ENCODE measurements at places on chromosomes 5 and 9.
A peak's percentile ranks its signal among the peaks of the same experiment; 100 is the strongest.

DNA sequence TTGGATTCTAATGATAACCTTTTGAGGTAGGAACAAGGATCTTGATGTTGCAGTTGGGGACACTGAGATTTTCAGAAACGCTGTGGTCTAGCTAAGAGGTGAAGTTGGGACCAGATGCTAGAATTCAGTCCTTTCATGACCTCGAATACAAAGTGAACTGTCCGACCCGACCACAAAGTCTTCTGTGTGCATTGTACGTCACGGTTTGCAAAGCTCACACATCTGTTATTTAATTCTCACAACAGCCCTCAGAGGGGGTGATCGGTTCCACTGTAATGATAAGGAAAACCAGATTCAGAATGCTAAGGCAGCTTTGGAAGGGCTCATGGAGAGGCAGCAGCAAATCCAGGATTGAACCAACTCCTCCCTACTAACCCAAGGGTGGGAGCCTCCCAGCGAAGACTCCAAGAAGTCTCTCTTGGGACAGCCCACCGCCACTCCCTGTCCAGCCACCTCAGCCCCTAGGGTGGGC lies 16.6 kb upstream of the KIF12 start:
- H3K4me3 ChIP-seq, result no peak overlapping the region
- no peaks in the 10 kb centered on the region for H3K36me3 ChIP-seq
- H3K27ac ChIP-seq, result no peak overlapping the region
- no peak for DNase-seq
- peaks cover 34% of the 10 kb centered on the region for H3K27me3 ChIP-seq
- H3K4me1 ChIP-seq, result no peaks in the 10 kb centered on the region

DNA sequence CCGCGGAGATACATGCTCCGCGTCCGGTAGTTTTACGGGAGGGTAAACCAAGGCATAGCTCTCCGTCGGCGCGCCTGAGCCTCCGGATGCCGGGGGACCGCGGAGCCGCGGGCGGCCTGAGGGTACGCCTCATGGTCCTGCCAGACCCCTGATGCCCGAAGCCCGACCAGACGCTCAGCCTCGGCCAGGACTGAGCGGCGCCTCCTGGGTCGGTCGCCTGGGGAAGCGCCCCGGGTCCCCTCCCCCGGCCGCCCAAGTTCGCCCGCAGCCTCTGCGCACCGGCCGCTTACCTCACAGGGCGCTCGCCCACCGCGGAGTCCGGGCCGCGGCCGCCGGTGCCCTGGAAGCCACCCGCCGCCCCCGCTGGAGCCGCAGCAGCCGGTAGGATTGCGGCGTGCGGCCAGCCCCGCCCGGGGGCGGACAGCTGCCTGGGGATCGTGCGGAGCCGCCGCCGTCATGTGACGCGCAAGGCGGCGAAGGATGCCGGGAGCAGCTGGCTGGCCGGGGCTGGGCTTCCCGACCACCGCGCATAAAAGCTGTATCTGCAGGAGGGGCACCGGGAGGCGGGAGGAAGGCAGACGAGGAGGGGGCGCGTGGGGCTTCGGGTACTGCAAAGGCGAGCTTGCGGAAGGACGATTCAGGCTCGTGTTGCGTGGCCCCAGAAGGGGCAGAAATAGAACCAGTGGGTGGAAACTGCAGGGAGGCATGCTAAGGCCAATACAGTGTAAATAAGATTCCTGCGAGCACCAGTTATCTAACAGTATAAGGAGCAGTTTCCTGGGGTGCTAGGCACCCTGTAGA lies at the start of gene FBXO10:
Gene FBXO10, minus strand, starts transcription at position 460 of the 801 bp plus-strand sequence. CDS start 34,612 bp downstream, outside the sequence.
- no peaks in the 10 kb centered on the region for H3K36me3 ChIP-seq
- H3K4me1 ChIP-seq, result peaks cover 21% of the 10 kb centered on the region
- peak; percentile 78 for DNase-seq
- H3K27me3 ChIP-seq, result no peaks in the 10 kb centered on the region

GRCh38 chr9:130017076-130017475 lies 25.9 kb downstream of the FNBP1 start:
- peaks cover 3% of the 10 kb centered on the region for H3K4me1 ChIP-seq
- H3K27me3 ChIP-seq, result no peaks in the 10 kb centered on the region
- H3K4me3 ChIP-seq, result no peak overlapping the region
- no peak overlapping the region for H3K27ac ChIP-seq
- peaks cover 2% of the 10 kb centered on the region for H3K36me3 ChIP-seq
- DNase-seq, result no peak

DNA sequence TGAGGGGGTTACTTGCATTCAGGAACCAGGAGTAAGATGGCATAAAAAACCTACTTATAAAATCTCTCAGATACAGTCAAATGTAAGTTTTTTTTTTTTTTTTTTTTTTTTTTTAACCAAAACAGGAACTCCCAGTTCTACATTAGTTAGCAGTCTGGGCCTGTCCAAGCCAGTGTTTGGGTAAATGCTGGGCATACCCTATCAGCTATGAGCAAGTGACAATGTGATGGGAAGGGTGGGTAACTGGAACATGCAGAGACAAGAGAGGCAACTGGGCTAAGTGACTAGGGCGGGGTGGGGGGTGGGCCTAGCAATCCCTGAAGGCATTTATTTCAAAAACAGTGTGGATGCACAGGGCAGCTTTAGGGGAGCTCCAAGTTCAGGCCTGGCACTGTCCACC lies 2.3 kb downstream of the NMRK1 start:
- peaks cover 16% of the 10 kb centered on the region for H3K4me1 ChIP-seq
- no peak overlapping the region for H3K4me3 ChIP-seq
- DNase-seq, result no peak
- H3K36me3 ChIP-seq, result no peaks in the 10 kb centered on the region

DNA sequence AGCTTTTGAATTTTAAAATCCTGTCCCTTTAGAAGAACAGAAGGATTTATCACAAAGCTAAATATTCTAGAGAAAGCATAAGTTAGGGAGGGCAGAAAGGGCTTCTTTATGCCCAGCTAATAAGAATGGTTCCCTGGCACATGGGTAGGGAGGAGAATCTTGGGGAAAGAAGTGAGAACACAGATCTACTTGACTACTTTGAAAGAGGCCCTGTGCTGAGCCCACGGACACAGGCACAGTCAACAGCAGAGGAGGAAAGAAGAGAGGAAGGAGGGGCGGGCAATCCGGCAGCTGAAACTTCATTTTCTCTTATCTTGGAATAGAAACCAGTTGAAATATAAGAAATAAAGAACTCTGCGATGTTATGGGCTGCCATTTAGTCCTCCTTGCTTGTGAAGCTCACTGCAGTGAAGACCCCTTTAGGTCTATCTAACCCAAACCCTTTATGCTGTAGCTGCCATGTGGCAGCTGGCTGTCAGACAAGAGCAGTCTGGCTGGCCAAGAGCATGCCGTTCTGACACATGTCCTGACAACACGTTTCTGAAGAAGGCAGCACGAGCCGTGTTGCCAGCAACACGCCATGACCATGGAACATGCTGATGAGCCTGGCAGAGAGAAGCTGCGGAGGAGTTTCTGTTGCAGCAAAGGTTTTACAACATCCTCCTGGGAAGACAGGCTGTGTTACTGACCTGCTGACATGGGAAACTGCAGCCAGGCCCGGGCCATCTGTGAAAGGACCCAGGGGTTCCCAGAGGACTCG lies 34.2 kb downstream of the ABLIM3 start:
- peaks cover 36% of the 10 kb centered on the region for H3K4me1 ChIP-seq
- no peak for DNase-seq
- H3K36me3 ChIP-seq, result no peaks in the 10 kb centered on the region
- H3K4me3 ChIP-seq, result no peak overlapping the region
- H3K27me3 ChIP-seq, result no peaks in the 10 kb centered on the region
- no peak overlapping the region for H3K27ac ChIP-seq

DNA sequence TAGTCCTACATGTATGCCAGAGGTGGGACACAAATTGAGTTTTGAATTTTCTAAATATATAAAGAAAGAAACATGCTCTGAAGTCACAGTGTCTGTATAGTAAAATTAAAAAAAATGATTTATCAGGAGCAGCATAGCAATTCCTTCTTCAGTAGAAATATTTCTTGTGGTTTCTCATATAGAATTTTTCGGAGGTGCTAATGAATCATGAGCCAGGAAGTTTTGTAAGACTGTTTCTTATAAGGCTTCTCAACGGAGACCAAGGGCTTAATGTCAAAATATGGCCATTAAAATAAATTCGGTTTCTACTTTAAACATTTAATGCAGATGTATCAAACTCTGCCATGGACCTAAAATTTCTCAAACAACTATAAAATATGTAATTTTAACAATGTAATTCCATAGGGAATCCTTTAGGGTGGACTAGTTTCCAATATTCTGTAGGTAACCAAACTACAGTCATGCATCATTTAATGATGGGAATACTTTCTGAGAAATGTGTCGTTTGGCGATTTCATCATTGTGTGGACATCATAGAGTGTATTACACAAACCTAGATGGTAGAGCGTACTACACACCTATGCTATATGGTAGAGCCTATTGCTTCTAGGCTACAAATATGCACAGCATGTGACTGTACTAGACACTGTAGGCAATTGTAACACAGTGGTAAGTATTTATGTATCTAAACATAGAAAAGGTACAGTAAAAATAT lies 66.3 kb downstream of the ANKRD55 start:
- no peak overlapping the region for H3K4me3 ChIP-seq
- H3K4me1 ChIP-seq, result peaks cover 53% of the 10 kb centered on the region
- no peak for DNase-seq
- H3K36me3 ChIP-seq, result no peaks in the 10 kb centered on the region
- no peaks in the 10 kb centered on the region for H3K27me3 ChIP-seq

DNA sequence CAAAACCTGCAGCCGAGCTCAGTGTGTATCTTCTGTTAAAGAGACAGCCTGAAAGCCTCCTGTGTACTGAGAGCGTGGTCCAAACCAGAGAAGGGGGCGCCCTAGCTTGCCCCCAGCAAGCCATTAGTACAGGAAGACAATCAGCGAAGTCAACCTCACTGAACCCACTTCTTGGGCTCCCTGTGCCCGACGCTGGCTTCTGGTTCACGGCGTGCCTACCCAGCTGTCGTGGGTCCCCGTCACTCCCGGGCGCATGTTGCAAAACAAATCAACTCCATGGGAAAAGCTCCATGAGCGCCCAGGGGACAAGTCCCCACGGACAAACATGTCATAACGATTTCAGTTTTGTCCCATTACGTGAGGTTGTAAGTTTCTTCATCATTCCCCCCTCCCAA lies 326.9 kb downstream of the SH3GL2 start:
- H3K4me3 ChIP-seq, result no peak overlapping the region
- no peaks in the 10 kb centered on the region for H3K36me3 ChIP-seq
- no peak overlapping the region for H3K27ac ChIP-seq
- no peak for DNase-seq
- no peaks in the 10 kb centered on the region for H3K4me1 ChIP-seq
- peaks cover 34% of the 10 kb centered on the region for H3K27me3 ChIP-seq

- peak; percentile 62 for DNase-seq
- H3K4me1 ChIP-seq, result peaks cover 23% of the 10 kb centered on the region
- H3K27me3 ChIP-seq, result no peaks in the 10 kb centered on the region
- H3K4me3 ChIP-seq, result no peak overlapping the region
- H3K36me3 ChIP-seq, result no peaks in the 10 kb centered on the region
These were observed 830 bp downstream of the TRAF1 start for GRCh38 chr9:120925535-120926396.

DNA sequence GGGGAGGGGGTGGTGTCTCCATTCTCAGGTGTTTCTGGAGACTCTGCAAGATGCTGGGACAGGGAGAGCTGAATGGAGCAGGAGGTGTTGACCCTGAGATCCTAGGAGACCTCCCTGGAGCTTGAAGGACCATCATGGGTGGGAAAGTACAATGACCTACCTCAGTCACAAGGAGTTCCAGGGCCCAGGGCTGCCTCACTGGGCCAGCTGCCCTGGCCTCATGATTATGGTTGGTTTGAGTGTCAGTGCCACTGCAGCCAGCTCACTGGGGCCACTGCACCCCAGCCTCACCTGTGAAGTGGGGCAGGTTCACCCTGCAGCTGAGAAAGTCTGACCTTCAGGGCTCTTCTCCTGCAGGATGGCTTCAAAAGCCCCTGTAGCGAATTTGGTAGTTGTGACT lies 372.5 kb downstream of the IRX2 start:
- no peak for DNase-seq
- no peaks in the 10 kb centered on the region for H3K4me1 ChIP-seq
- no peak overlapping the region for H3K4me3 ChIP-seq
- H3K27ac ChIP-seq, result no peak overlapping the region

- no peak overlapping the region for H3K27ac ChIP-seq
- H3K27me3 ChIP-seq, result no peaks in the 10 kb centered on the region
- DNase-seq, result no peak
- no peaks in the 10 kb centered on the region for H3K4me1 ChIP-seq
- no peaks in the 10 kb centered on the region for H3K36me3 ChIP-seq
- no peak overlapping the region for H3K4me3 ChIP-seq
These were observed 136.0 kb downstream of the SMARCA2 start for GRCh38 chr9:2151171-2151570.
